ENCODE measurements at places on chromosomes 6 and 20.
A peak's percentile ranks its signal among the peaks of the same experiment; 100 is the strongest.

DNA sequence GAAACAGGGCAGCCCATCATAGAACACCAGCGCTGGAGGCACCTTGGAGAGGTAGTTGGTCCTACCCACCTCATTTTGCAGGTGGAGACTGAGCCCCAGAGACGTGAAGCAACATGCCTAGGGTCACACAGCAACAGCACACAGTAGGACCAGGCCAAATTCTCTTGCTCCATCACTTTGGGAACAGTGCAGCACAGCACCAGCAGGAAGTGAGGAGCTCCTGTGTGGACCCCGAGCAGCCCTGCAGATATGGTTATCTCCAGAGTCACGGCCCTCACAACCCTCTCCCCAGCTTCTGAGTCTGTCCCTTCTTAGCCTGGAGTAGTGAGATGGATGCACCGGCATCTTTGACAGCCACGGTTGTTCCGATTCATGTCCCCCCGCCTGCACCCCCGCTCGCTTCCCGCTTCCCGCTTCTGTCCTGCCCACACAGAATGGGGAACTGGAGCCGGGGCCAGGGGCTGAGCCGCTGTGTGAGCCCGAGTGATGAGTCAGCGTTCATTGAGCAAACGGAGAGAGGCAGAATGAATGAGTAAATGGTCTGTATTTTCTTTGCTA is 72.6 kb upstream of the DUSP22 start:
- H3K4me3 ChIP-seq, result peak overlapping the region; percentile 62
- DNase-seq, result peak; percentile 27
- H3K36me3 ChIP-seq, result no peaks in the 10 kb centered on the region
- H3K27ac ChIP-seq, result no peak overlapping the region

- DNase-seq, result no peak
- H3K4me1 ChIP-seq, result no peaks in the 10 kb centered on the region
- no peaks in the 10 kb centered on the region for H3K36me3 ChIP-seq
- H3K27me3 ChIP-seq, result peaks cover 4% of the 10 kb centered on the region
These were observed 114.5 kb downstream of the SYCP2 start for GRCh38 chr20:59818911-59819310.

GRCh38 chr6:108106261-108106660 is 31.7 kb upstream of the OSTM1 start:
- peaks cover 15% of the 10 kb centered on the region for H3K27me3 ChIP-seq
- H3K4me3 ChIP-seq, result no peak overlapping the region
- H3K27ac ChIP-seq, result no peak overlapping the region
- H3K4me1 ChIP-seq, result no peaks in the 10 kb centered on the region

DNA sequence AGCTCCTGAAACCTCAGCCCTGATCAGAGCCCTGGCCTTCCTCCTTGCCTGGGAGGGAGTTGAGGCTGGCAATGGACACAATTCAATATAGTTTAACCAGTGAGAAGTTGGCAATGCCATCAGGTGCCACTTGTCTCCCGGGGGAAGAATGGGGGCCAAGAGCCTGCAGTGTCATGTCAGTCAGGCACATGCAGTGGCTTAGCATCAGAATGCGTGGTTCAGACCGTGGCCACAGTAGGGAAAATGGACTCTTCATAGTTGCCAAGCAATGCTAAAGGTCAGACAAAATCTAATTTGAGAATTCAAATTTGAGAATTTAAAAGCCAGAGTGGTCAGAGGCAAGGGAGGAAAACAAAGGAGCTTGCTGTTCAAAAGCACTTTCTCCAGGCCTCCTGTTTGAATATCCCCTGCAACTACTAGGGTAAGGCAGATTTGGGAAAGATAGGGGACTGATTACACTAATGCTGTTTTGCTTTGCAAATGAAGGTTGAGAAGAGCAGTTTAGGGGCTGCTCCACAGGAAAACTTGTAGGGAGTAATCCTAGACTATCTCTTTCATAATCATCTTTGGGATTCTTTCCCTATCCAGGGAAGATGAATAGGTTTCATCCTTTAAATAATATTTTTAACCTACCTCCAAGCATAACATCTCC is 33.1 kb upstream of the CLIC5 start:
- no peak overlapping the region for H3K4me3 ChIP-seq
- no peak for DNase-seq
- peaks cover 28% of the 10 kb centered on the region for H3K27me3 ChIP-seq
- no peak overlapping the region for H3K27ac ChIP-seq
- H3K4me1 ChIP-seq, result no peaks in the 10 kb centered on the region

DNA sequence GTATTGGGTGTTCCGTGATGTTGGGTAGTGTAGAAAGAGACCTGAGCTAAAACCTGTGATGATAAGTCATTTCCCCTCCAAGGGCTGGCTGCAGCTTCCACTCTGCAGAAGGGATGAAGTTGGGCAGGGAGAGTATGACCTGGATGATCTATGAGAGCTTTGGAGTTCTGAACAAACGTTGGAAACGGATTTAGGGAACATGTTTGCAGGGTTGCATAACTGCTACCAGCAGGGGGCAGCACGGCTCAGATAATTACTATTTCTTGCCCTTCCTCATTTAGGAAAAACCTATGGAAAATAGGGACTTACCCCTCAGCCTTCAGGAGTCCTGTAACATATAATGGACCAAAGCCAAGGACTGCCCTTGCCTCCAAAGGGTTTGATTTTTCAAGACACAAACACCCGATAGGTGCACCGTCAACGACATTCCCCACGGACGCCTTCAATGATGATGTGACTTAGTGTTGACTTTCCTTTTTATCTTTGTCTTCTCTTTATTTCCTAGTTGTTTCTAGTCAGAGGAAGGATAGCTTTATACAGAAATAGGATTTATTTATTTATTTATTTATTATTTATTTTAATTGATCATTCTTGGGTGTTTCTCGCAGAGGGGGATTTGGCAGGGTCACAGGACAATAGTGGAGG is 164.9 kb upstream of the SASH1 start:
- H3K27ac ChIP-seq, result no peak overlapping the region
- no peak overlapping the region for H3K4me3 ChIP-seq
- H3K36me3 ChIP-seq, result peaks cover 3% of the 10 kb centered on the region
- peaks cover 20% of the 10 kb centered on the region for H3K27me3 ChIP-seq
- no peaks in the 10 kb centered on the region for H3K4me1 ChIP-seq
- no peak for DNase-seq

Measured in naive B cell (primary cell).